Heart left ventricle (tissue), 16 donors: ENCODE measurements at places on chromosomes 4 and X.

DNA sequence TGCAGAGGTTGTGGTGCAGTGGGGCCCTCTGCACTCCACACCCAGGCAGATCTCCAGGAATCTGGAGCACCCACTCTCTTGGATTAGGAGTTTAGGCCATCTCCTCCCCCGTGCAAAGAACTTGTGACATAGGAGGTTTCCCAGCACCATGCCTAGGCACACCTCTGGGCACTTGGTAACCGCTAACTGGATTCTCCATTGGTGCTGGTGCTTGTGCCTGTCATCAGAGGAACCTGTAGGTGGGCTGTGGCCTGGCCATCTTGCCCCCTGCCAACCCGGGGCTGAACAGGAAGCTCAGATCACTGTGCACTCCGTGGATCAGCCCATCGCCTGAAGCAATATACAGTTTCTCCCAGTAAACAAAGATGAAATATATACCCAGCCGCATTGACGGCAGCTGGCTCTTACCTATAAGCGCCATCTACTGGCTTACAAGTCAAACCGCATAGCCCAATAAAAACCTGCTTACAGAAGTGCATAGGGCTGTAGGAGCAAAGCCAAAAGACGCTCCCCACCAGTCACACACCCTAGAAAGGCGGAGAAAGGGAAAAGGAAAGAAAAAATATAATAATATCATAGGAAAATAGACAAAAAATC lies 19.1 kb upstream of the TEX13B start:
- DNase-seq = no peak

DNA sequence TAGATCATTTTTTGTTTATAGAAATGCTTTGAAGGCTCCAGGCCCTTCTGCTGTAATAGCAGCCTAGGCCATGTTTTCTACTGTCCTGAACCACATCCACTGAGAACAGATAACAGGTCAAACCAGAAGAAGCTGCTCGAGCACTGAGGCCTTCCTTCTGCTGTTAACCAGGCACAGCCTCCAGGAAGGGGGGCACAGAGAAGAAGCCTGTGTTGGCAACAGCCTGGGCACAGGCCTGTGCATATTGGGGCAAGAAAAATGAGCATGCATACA lies 37.4 kb upstream of the PDK3 start:
- no peak for DNase-seq

DNA sequence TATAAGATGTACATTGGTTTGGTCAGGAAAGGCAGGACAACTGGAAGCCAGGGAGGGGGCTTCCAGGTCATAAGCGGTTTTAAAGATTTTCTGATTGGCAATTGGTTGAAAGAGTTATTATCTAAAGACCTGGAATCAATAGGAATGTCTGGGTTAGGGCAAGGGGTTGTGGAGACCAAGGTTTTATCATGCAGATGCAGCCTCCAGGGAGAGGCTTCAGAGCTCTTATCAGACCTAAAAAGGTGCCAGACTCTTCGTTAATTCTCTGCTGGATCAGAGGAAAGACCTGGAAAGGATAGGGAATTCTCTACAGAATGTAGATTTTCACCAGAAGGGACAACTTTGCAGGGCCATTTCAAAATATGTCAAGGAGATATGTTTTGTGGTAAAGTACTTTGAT lies 62.8 kb downstream of the BEX3 start:
- DNase-seq = no peak

GRCh38 chrX:11386001-11386523 lies 92.8 kb downstream of the AMELX start:
- no peak for DNase-seq

GRCh38 chr4:87241336-87241735 lies 20.9 kb upstream of the KLHL8 start:
- DNase-seq = no peak

GRCh38 chr4:154961263-154961662 lies 180.2 kb downstream of the RBM46 start:
- DNase-seq = no peak

- peak; percentile 68 for DNase-seq
These were observed 199.1 kb downstream of the SPATA18 start for GRCh38 chr4:52250154-52250553.
